ENCODE measurements at places on chromosomes 3 and 15. TPM values are rescaled to one million over a fixed set of nuclear protein-coding genes. Genes with fewer than 3 reads are reported as not detected.

ACTC1 gene
- not detected for total RNA-seq

CADM2 gene
- total RNA-seq, result 0.31 TPM

ANKRD63 gene
- not detected for total RNA-seq

LMAN1L gene
- 0.21 TPM for total RNA-seq

SAMMSON gene
- total RNA-seq, result not detected

MYO5C gene
- 1.2 TPM for total RNA-seq

FANCD2OS gene
- not detected for total RNA-seq

SCAP gene
- total RNA-seq, result 31.9 TPM

IRAK2 gene
- total RNA-seq, result 14.6 TPM

WDR49 gene
- 4.8 TPM for total RNA-seq

GATM gene
- 2.3 TPM for total RNA-seq

CLDN16 gene
- total RNA-seq, result 0.10 TPM

KY gene
- under 0.01 TPM for total RNA-seq

EBLN2 gene
- total RNA-seq, result 18.8 TPM

ADIPOQ gene
- total RNA-seq, result under 0.01 TPM

GCNT3 gene
- not detected for total RNA-seq

SPESP1 gene
- total RNA-seq, result 0.21 TPM

SLC2A2 gene
- total RNA-seq, result not detected

AMT gene
- total RNA-seq, result 2.6 TPM

CDCP1 gene
- total RNA-seq, result 0.31 TPM

SH3GL3 gene
- total RNA-seq, result not detected

LTK gene
- 1.6 TPM for total RNA-seq

IGF2BP2 gene
- 8.4 TPM for total RNA-seq

TTLL13 gene
- total RNA-seq, result 0.31 TPM

CCR4 gene
- 52.9 TPM for total RNA-seq

TNFAIP8L3 gene
- 0.31 TPM for total RNA-seq

DAZL gene
- total RNA-seq, result 0.10 TPM

CPNE9 gene
- not detected for total RNA-seq

SLC12A1 gene
- total RNA-seq, result not detected

PLA2G4E gene
- total RNA-seq, result not detected

RETNLB gene
- total RNA-seq, result not detected

SLC28A2 gene
- total RNA-seq, result not detected

HRH1 gene
- 2.4 TPM for total RNA-seq

LSAMP gene
- not detected for total RNA-seq

ROPN1 gene
- not detected for total RNA-seq

CCDC13 gene
- 0.94 TPM for total RNA-seq

AMIGO3 gene
- total RNA-seq, result 3.8 TPM

SCG3 gene
- not detected for total RNA-seq

CDHR4 gene
- not detected for total RNA-seq

SOX2 gene
- total RNA-seq, result under 0.01 TPM

RFT1 gene
- 8.7 TPM for total RNA-seq

SI gene
- not detected for total RNA-seq

CELSR3 gene
- total RNA-seq, result 2.6 TPM

TMEM207 gene
- not detected for total RNA-seq

MON1A gene
- total RNA-seq, result 0.73 TPM

PIERCE2 gene
- 0.31 TPM for total RNA-seq

SLC35A5 gene
- 13.7 TPM for total RNA-seq

ETV5 gene
- 0.42 TPM for total RNA-seq

ZNF80 gene
- total RNA-seq, result 1.2 TPM

NTRK3 gene
- under 0.01 TPM for total RNA-seq

SCAANT1 gene
- not detected for total RNA-seq

PRKCD gene
- total RNA-seq, result 10.2 TPM

GP5 gene
- total RNA-seq, result 3.8 TPM

DPPA2 gene
- not detected for total RNA-seq

GJD2 gene
- total RNA-seq, result not detected

PLSCR5 gene
- total RNA-seq, result not detected

FAM3D gene
- total RNA-seq, result not detected
